ENCODE measurements at places on chromosomes 3 and 15.

- DNase-seq = no peak
These were observed 28.6 kb upstream of the ATP13A5 start for GRCh38 chr3:193407112-193407511.

DNA sequence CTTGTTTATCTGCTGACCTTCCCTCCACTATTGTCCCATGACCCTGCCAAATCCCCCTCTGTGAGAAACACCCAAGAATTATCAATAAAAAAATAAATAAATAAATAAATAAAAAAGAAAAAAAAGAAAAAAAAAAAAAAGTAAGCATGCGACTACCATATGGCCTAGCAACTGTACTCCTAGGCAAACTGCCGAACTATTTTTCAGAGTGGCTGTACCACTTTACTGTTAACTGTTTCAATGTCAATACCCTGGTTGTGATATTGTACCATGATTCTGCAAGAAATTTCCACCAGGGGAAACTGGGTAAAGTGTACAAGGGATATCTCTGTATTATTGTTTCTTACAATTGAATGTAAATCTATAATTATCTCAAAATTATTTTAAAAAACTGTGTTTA is 41.3 kb upstream of the MAP4 start:
- no peak for DNase-seq

DNA sequence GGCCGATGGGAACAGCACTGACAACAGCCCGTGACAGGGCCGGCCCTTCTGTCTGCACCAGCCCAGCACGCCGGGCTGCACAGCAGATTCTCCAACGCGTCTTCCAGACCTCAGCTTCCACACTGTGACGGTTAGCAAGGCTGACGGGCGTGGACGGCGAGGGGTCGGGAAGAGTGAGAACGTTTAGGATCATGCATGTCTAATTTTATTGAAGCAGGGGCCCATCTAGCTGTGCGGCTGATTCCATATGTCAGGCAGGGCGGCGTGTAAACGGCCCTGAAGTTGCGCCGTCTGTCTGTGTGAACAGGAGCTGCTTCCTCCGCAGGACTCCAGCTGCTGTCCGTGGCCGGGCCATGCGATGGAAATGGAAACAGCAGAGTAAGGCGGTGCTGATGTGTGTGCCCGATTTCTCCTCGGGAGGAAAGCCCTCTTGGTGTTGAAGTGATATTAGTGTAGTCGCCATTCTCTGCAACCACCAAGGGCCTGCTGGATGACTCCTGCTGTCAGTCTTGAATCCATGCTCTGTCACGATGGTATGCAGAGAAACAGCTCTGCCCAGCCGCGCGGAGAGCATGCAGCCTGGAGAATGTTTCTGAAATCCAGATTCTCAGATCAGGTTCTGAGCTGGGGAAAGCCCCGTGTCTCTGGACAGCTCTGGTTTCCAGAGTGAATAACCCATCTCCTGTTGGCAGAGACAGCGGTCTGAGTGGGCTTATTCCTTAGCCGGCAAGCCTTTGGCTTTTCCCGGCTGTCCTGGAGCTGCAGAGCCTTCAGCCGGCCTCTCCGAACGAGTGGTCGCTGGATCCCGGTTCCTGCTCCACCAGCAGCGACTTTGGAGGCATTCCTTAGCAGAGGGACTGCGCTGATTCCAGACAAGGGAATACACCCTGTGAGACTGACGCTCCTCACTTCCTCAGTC is 158.1 kb upstream of the UBE3A start:
- DNase-seq = no peak

- DNase-seq = peak; percentile 45
These were observed 130.6 kb upstream of the FHIT start for GRCh38 chr3:61381745-61382392.

GRCh38 chr15:61390138-61390537 is 161.0 kb upstream of the RORA start:
- no peak for DNase-seq

GRCh38 chr3:31227131-31227562 is 305.6 kb upstream of the STT3B start:
- DNase-seq = peak; percentile 68

DNA sequence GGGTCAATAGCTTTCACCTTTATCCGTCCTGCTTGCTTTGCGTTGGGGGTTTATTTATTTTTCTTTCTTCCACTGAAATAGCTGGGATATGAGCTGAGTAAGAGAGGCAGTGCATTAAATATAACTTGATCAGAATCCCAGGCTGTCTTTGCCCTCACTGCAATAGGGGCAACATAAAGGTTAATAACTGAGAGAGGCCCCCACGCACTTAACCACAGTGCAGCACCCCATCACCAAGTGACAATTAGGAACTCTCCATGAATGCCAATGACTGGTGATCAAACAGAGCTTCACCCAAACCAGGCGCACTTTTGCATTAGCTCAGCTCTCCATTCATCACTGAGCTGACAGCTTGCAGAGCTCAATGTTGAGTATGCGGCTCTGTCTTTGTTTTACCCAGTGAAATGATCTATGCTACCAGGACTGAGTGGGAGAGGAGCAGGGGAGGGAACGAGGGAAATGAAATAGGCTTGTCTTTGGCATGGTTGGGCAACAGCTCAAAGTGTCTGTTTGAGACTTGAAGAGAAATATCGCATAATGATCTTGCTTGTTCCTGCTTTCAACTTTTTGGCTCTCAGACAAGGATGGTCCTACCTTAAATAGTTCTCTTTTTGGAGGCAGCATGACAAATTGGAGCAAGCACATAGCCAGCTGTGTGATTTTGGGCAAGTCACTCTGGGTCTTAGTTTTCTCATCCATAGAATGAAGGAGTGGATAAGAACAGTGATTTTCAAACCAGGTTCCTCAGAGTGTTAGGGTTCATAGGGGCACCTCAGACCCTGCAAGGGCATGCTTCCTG is 14.5 kb upstream of the GLCE start:
- no peak for DNase-seq

DNA sequence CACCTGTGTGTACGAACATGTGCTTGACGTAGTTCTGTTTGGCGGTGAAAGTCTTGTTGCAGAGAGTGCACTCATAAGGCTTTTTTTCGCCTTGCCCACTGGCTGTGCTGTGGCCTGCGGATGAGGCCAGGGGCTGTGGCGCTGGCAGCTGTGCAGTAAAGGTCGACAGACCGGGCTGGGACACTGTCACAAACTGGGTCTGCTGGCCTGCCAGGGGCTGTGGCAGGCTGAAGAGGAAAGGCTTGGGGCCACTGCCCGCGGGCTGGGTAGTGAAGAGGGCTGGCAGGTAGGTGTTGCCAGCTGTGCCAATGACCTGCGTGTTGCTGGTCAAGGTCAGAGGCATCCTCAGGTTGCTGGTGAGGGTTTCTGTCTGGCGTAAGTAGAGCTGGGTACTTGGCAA is 56.4 kb downstream of the TIGIT start:
- no peak for DNase-seq

DNA sequence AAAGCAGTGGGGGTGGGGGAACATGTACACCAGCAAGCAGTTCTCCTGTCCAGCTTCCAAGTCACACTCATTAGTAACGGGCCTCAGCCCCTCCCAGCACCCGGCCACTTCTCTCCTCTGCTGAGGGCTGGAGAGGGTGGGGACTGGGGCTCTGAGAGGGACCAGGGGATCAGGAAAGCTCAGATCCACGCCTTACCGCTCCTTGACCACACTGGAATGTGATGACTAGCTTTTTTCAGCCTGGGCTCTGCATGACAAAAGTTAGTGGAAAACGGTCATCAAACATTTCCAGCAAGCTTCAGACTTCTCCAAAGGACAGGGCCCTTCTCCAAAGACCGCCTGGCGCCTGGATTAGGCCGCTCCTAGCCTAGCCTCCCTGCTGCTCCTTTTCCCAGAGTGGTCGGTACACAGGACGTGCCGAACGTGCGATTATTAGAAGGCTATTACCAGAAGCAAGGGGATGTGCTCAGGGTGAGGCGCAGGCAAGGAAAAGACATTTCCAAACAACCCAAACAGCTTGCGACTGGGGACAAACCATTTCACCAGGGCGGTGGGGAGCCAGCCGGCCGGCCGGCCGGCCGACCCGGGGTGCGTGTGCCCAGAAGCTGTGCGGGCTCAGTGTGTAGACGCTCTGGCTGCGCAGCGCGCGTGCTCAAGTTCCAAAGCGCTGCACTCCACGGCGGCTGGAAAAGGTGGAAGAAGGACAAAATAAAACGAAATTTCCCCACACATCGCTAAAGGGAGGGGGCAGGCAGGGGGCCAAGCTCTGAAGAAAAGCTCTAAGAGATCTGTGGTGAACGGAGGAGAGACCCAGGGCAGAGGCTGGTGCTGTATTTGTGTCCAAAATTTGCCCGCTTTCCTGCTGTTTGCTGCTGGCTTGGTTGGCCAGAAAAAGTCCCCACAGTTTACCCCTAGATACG is 51.0 kb upstream of the SSR3 start:
- DNase-seq = no peak

DNA sequence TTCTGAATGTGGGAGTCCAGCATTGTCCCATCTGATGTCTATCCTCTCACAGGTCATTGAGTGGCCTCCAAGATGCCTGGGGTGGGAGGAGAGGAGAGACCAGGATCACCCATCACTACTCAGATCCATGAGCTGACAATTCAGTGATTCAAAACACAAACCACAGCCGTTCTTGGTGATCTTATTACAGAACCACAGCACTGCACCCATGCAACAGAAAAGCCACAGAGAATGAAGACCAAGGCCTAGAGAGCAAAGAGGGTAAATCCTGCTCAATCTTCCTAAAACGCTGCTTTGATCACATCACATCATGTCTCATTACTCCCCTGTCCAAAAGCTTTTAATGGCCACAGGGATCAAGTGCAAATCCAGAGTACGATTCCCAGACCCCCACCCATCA is 23.5 kb downstream of the ANP32A start:
- DNase-seq = no peak

DNA sequence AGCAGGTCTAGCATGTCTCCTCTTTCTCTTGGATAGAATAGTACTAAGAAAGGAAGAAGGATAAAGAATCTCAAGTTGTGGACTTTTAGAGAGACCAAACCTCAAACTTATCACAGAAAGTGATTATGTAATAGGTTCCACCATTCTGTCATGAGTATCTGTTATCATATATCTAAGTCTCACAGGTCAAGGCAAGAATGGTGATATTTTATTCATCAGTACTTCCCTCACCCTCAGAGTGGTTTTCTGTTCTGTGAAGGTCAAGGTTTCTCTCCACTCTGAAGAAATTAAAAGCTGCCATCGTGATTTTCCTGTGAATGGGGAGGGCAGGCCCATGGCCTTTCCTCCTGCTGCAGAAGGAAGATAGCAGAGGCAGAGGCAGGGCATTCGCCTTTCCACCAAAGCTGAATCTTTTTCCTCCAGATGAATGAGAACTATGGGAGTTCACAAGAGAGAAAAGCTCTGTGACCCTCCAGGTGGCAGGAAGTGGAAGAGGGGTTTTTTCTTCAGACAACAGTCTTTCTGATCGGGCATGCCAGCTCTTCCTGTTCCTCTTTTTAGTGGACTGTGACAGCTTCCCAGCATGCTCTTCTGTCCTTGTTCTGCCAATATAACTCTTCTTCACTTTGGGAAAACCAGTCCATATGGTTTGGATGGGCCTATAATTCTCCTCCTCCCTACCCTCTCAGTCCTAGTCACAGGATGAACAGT is 37.1 kb upstream of the CCK start:
- DNase-seq = no peak

GRCh38 chr3:184751204-184752040 is 39.6 kb upstream of the MAGEF1 start:
- DNase-seq = no peak

DNA sequence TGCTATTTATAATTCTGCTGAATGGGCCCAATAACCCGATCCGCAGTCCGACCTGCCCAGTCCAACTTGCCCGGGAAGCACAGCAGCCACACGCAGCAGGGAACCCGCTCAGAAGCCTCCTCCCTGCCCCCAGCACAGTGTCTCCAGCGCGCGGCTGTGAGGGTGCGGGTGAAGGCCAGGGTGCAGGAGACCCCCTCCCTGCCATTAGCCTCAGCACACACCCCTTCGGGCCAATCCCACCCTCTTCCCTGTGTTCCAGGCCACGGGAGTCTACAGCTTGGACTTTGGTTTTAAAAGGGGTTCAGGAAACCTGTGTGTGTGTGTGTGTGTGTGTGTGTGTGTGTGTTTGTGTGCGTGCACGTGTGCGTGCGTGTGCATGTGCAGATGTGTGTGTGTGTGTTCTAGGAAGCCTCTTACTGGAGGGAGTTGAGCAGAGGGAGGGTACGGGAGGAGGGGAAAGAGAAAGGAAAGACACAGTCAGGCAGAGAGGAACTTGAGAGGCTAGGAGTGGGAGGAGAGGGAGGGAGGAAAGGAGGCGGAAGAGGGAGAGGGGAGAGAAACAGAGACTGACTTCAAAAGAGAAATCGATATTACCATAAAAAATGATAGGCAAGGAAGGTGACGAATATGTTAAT is 34.2 kb downstream of the ATP2B2 start:
- DNase-seq = no peak

DNA sequence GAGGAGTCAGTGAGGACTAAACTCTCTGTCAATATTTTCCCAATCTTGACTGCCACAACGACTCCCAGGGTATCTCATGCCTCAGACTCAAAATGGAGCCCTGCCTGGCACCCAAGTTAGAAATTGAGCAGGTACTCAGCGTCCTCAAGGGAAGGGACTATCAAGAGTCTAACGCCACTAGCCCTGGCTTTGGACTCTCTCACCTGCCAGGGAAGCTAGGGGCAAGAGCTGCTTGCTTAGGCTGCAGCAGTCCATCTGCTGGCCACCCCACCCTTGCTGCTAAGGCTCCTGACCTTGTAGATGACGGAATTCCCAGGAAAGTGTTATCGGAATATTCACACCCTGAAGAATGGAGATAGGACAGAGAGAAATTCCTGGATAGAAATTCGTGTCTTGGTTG is 33.0 kb downstream of the ZIC4 start:
- DNase-seq = no peak

DNA sequence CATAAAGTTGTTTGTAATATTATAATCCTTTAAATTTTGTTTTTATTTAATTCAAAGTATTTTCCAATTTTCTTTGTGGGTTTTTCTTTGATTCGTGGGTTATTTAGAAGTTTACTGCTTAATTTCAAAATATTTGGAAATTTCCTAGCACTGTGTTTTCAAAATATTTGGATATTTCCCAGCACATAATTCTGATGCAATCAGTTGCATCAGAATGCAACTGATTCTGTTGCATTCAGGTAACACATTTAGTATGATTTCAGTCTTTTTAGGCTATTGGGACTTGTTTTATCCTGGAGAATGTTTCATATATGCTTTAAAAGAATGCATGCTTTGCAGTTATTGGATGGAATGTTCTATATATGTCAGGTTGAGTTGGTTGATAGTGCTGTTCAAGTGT is 18.2 kb upstream of the PRR23C start:
- no peak for DNase-seq

Data from CD4-positive, alpha-beta T cell treated with Interleukin-2 at 100 ng/mL for 4 hours (primary cell).